GF-D8 (cell line): ENCODE measurements at places on chromosomes 1 and 21.

- DNase-seq, result no peak
These were observed 31.3 kb upstream of the ACTN2 start for GRCh38 chr1:236654957-236655356.

- DNase-seq, result no peak
These were observed 76.0 kb downstream of the GPR88 start for GRCh38 chr1:100613817-100614559.

DNA sequence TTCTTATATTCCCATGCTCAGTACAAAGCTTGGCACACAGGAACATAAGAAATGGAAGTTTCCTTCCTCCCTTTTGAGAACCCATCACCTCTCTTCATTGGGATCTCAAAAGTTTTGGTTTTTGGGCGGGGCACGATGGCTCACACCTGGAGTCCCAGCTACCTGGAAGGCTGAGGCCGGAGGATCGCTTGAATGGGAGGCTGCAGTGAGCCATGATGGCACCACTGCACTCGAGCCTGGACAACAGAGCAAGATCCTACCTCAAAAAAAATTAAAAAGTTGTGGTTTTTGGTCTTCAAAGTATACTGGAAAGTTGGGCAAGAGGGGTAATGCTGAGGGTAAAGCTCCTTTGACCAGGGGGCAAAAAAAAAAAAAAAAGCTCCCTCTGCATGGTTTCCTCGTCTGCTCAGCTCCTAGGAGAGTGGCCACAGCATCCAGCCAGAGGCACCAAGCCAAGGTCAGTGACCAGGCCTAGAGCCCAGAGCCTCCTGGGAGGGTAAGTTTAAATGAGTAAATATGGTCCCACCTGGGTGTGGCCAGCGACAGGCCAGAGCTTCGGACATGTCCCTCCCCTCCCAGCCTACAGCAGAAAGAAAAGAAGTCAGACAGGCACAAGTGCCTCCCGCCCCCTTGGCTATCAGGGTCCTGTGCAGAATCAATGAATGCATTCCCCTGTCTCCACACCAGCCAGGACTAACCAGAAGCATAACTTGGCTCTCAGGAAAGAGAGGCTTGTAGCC, 5.0 kb downstream of the MEF2D start:
- DNase-seq, result no peak

- DNase-seq, result no peak
These were observed 824.6 kb upstream of the TMPRSS15 start for GRCh38 chr21:19228226-19228625.

DNA sequence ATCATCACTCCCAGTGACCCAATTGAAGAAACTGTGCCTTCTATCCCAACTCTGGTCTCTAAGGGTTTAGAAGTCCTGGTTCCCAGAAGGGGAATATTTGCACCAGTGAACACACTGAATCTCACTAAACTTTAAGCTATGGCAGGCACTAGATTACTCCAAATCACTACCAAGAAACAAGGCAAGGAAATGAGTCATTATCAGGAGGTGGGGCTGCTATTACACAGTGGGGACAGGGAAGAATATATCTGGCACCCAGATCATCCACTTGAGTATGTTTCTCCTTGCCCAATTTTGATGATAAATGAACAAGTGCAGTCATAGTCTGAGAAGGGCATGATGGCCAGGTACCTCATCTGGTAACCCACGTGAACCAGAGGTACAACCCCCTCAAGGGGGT, 7.0 kb downstream of the MRPL9 start:
- DNase-seq, result no peak

- peak; percentile 2 for DNase-seq
These were observed 38.5 kb downstream of the CHD5 start for GRCh38 chr1:6141592-6141991.

- DNase-seq, result no peak
These were observed 115.5 kb downstream of the GABPA start for GRCh38 chr21:25850126-25850842.
